Stimulated activated CD4-positive, alpha-beta T cell treated with anti-CD3 and anti-CD28 coated beads, Interleukin-2, amount 100 ng/mL, for 24 hours (primary cell): ENCODE measurements at places on chromosomes 7 and 10.

DNA sequence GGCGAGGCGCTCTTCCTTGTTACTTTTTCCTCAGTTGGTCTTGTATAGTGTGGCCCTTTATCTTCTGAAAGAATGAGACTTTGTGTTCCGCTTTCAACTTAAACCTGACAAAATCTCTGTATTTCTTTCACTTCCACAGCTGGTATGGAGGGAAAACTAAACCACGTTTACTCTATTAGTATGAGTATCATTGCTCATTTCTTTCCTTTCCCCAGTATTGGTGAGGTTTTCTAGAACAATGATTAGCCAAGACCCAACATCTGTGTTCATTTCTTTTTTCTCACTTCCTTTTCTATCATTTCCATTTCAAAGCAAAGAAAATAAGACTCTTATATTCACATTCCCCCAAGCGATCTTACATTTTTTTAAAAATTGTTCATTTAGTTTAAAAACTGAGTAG, 165.3 kb downstream of the PAXIP1 start:
- no peak for DNase-seq

GRCh38 chr7:116734710-116735109, 62.7 kb downstream of the MET start:
- DNase-seq: no peak

DNA sequence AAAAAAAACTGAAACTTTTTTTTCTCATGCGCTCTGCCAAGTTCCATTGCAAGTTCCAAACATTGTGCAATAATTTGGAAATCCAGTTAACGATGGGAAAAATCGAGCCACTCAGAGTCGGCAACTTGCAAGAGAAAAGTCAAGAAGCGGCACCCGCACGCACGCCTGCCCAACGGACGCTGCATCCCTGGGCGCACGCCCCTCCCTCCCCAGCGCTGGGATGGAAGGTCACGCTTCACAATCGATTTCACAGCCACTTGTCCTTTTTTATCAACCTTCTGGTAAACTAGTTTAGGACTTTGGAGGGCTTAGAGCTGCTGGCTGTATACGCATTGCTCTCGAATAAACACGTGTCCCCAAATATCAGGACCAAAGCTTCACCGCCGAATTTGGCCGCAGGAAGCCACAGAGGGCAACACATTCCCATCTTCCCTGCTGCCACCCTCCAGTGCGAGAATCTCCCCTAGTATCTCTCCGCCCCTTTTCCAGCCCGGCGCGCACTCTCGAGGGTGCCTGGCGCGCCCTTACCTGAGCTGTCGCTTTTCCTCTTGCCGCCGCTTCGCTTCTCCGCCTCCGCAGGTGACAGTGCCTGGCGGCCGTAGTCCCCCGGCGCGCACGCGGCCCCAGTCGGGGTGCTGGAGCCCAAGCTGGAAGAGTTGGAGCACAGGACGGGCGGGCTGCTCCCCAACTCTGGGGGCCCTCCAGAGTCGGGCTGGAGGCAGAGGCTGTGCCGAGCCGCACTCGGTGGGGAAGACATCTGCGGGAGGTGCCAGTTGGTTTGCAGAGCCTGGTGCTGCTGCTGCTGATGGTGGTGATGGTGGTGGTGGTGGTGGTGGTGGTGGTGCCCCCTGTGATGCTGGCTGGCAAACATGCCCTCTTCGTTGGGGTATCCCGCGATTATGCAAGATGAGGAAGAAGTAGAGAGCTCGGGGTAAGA, 857 bp downstream of the MEOX2 start:
- DNase-seq: no peak

DNA sequence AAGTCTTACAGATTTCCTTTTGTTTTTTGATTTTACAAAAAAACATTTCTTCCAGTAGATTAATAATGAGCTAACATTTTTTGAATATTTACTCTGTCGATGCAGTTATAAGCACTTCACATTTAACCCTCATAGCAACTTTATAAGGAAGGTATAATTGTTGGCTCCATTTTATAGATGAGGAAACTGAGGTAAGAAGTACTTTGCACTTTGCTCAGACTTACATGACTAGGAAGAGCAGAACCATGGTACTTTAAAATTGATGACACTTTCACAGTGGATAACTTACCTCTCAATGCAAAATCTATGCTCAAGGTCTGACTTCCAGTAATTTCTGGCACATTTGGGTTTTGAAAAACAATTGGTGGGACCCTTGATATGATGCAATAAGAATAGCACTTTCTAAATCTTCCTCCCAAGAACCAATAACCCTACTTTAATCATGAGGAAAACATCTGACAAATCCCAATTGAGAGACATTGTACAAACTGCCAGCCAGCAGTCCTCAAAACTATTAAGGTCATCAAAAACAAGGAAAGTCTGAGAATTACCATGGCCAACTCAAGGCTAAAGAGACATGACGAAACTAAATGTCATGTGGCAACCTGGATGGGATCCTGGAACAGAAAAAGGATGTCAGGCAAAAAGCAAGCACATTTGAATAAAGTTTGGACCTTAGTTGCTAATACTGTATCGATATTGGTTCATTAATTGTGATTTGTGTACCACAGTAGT, 72.6 kb downstream of the RALA start:
- no peak for DNase-seq

DNA sequence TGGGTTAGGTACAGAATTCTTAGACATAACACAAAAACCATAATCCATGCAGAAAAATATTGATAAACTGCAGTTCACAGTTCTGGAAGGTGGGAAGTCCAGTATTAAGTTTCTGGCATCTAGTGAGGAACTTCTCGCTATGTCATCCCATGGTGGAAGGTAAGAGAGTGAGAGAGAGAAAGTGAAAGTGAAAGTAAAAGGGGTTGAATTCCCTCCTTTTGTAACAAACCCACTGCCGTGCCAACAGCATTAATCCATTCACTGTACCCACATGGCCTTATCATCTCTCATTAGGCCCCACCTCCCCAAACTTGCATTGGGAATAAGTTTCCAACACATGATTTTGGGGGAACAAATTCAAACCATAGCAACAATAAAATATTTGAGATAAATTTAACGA, 17.1 kb downstream of the ZNF485 start:
- DNase-seq: no peak

GRCh38 chr10:125284875-125285597, 124.7 kb upstream of the CTBP2 start:
- DNase-seq: no peak

GRCh38 chr10:1411451-1411850, 325.9 kb downstream of the ADARB2 start:
- no peak for DNase-seq

GRCh38 chr10:132619927-132620326, 82.3 kb downstream of the INPP5A start:
- no peak for DNase-seq

GRCh38 chr7:47302560-47302959, 279.4 kb downstream of the TNS3 start:
- DNase-seq: no peak

- no peak for DNase-seq
Measured at GRCh38 chr7:94374231-94374630, 20.5 kb upstream of the COL1A2 start.

DNA sequence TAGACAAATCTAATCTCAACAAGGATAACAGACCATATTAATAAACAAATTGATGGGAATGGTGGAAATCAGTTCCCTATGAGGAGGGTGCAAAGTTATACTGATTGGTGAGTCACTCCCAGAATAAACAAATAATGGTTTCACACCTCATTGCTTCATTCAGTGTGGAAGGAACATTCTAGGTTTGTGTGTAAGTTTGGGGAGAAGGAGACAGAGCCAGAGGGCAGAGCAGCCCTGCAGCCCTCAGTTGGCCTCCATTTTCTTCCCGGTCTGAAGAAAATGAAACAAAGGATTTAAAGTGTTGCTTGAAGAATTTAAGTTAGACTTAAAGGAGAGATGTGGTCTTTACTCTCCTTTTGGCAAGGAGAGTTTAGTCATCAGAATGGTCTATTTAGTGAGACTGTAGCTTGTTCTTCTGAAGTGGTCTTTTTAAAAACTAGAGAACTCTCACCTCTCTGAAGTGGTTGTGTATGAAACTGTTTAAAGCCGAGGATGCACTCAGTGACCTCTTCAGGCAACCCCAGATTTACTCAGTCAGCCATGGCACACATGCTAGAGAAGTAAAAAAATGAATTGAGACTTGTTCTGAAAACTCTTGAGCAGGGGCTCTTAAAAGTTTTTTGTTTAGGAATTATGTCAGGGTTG, 27.2 kb downstream of the IKZF1 start:
- DNase-seq: no peak

DNA sequence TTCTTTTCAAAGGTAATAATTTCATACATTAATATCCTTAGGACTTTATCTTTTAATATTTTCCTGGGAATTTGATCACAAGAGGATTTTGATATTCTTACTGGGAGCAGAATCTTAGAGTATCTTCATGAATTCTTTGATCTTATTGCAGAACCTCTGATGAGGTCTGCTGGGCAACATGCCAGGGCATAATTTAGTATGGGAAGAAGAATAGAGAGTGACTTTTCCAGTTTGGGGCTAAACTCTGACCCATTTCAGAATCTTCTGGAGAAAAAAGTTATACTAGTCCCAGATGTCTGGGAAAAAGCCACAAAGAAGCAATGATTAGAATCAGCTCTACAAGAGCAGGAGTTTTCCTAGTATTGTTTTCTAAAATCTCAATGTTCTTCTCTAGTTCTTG, 28.0 kb upstream of the RSU1 start:
- DNase-seq: no peak

- no peak for DNase-seq
Measured at GRCh38 chr10:111921821-111922220, 261.7 kb downstream of the GPAM start.

GRCh38 chr10:35950701-35951100, 308.6 kb upstream of the FZD8 start:
- DNase-seq: no peak

- no peak for DNase-seq
Measured at GRCh38 chr10:30509508-30509907, 75.5 kb downstream of the MAP3K8 start.

DNA sequence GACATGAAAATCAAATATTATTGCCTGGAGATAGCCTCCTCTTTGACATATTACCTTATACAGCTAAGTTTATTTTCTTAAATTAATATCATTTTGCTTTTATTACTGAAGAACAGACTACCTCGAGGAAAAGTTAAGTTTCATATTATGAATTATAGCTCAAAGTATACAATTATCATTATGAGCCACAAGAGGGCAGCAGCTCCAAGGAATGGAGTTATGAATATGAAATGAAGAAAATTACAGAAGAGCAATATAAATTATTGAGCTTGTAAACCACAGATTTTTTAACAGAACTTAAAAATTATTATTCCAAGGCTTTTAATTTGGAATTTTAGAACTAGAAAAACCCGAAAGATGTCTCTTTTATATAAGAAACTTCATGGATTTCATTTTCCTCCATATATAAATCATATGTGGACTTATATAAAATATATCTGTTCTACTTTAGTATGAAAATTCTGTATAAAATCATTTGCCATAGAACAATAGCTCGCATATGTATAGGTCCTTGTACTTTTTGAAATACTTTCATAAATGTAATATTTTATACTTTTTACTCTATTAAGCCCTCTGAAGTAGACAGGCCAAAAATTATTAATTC, 40.1 kb downstream of the IQUB start:
- DNase-seq: peak; percentile 30

DNA sequence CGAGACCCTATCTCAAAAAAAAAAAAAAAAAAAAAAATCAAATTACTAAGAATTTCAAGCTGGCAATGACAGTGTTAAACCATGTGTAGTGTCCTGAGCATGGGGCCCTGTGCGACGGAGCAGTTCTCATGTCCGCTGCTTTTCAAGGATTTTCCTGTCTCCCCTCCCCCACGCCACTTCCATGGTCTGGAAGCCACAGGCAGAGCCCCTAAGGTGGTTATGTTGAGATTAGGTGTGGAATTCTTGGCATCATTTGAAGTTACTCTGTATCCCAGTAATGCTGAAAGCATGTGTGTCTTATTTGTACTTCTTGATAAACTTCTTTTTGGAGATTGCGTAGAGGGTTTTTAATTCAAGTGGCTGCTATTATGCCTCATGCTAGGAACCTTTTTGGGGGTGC, 65.2 kb downstream of the PFKFB3 start:
- no peak for DNase-seq

- DNase-seq: no peak
Measured at GRCh38 chr10:31617757-31618156, 298.7 kb downstream of the ZEB1 start.

DNA sequence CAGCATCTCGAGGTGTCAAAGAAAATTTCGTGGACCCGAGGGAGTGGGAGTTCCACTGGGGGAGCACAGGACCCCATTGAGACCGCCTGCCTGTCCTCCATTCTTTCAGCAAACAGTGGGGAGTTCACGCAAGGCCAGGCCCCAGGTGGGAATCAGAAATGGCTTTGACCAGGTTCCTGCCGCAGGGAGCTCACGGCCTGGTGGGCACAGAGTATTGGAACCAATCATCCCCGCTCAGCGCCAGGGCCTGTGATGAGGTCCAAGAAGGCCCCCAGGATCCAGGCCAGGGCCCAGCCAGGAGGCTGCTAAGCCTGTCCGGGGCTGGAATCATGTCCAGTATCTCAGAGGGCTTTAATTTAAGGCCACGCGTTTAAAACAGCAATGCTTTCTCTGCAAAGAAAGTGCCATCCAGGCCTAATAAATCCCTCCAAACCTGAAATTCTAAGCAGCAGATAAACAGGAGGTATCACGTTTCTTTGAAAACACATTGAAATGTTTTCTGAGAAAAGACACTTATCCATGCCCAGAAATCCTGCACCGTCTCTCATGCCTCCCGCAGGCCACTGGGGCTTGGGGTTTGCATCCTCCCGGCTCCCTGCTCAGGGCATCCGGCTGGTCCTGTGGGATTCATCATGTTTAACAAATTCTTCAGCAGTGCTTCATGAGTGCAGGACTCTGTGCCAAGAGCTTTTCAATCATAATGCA, 125.7 kb downstream of the OAT start:
- DNase-seq: no peak

- no peak for DNase-seq
Measured at GRCh38 chr7:90777465-90777864, 181.3 kb downstream of the CDK14 start.

GRCh38 chr10:71150796-71151195, 61.6 kb upstream of the UNC5B start:
- no peak for DNase-seq

DNA sequence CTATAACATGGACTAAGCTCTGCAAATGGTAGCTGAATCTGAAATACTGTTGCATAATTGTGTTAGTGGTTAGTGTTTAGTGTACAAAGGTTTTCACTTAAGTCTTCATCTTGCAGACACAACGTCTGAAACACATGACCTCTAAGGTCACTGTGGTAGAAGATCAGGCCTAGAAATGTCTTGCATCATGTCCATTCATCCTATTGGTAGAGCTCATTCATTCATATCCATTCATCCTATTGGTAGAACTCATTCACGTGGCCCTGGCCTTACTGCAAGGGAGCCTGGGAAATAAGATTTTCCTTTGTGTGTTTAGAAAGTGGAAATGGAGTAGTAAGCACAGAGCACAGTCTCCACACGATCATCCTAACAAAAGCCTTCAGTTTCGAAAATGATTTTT, 485.8 kb downstream of the PLXNA4 start:
- no peak for DNase-seq

GRCh38 chr7:26556061-26556881, 264.6 kb downstream of the SNX10 start:
- DNase-seq: no peak

GRCh38 chr7:20412032-20412431, 81.3 kb downstream of the ITGB8 start:
- no peak for DNase-seq
